ENCODE measurements at places on chromosomes 13 and 19.

- peak; percentile 49 for DNase-seq
These were observed 475 bp upstream of the ZC3H4 start for GRCh38 chr19:47113850-47114651.

DNA sequence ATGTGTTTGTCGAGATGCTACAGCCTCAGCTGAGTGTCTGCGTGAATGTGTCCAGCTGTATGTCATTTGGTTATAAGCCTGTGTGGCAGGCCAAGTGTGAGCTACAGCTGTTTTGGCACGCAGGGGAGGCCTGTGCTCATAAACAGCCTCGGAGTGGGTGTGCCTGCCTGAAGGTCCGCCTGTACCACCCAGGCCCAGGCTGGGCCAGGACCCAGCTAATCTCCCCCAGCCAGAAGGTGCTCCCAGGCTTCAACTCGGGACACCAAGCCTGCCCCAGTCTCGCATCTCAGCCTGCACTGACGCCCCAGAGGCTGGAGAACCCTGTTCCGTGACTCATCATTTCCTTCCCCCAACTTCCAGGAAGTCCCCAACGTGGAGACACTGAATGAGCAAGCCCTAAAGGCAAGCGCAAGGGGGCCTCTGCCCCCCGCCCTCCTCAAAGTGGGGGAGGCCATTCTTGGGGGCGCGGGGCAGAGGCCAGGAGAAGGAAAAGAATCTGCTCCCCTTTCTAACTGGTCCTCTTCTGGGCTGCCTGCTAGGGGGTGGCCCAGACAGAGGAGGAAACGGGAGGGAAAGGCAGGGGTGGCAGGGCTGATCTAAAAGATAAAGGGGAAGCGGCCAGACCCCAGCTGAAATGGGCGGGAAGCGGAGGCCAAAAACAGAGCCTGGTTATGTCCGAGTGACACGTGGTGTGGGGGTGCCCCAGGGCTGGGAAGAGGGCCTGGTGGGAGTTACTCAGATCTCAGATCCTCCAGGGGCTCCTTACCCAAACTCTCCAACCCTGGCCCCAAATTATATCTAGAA is 2.0 kb downstream of the SLC1A5 start:
- DNase-seq, result peak; percentile 16

DNA sequence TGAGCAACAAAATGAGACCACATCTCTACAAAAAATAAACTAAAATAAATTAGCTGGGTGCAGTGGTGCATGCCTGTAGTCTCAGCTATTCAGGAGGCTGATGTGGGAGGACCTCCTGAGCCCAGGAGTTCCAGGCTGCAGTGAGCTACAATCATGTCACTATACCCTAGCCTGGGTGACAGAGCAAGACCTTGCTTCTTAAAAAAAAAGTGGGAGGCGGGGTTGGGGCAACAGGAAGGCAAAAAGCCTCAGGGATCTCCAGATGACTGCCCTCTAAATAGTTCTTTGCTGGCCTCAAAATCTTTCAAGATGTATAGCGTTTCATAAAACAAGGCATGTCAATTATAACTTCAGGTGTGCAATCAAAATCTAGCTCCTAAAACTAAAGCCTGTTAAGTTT is 18.5 kb downstream of the CEACAM8 start:
- no peak for DNase-seq

DNA sequence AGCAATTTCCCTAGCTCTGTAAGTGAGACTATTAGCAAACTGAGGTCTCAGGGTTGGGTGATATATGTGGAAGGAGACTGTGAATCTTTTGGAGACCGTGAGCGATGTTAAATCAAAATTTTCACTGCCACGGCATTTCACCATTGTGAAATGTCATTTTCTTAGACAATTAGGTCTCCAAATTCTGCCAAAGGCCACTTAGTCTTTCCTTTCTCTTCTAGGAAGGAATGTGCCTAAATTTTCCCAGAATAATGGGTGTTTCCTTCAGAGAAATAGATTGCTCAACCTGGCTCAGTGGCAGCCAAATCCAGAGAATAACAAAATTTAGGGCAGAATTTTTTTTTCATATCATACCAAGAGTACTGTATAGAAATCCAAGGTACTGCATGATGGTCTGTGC is 64.5 kb upstream of the SCEL start:
- no peak for DNase-seq

DNA sequence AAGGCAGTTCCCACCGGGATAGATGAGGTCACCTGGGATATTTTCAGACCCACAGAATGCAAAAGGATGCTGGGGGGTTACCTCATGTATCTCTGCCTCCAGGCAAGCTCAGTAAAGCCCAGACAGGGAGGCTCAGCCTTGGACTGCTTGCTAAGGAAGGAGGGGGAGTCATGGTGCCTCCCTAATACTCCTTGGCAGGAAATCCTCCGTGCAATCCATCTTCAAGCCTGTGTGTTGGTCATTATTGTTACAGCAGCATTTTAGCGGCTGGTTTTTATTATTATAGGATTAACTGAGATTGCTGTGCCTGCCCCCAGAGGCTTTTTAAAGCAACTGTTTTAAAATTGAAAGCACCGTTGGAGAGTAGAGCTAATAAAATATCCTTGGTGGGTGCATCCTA is 188.5 kb upstream of the UBL3 start:
- no peak for DNase-seq

DNA sequence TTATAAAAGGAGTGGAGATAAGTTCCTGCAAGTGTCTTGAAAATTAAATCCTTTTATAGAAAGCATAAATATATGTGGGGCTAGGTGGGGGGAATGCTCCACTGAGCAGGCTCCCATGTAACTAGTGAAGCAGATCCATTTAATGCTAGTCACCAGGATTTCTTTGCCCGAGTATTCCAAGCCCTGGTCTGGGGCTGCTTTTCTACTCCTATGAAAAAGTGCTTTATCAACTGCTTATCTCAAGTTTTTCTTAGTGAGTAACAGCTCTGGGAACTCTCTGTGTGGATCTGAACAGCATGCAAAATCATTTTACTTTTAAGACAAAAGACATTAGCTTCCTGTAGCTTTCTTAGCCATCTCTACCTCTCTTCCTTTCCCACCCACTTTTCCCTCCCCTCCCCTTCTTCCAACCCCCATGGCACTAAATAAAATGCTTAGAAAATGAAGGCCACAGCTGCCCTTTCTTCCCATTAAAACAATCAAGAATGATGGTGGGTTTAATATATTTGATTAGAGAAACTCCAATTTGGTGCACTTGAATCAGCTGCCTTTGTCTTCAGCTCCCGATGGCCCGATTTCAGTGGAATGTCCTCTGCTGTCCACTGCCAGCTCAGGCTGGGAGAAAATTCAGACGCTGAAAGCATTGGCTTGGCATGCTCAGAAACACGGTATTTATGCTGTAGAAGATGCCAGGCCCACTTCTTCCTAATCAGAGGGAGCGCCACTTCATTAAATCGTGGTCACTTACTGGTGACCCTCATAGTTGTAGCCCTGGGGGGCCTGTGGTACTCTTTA is 475.1 kb downstream of the FOXO1 start:
- no peak for DNase-seq

GRCh38 chr19:15669891-15670290 is 3.0 kb upstream of the CYP4F12 start:
- no peak for DNase-seq

- DNase-seq, result no peak
These were observed 17.9 kb downstream of the TFDP1 start for GRCh38 chr13:113602291-113602988.

DNA sequence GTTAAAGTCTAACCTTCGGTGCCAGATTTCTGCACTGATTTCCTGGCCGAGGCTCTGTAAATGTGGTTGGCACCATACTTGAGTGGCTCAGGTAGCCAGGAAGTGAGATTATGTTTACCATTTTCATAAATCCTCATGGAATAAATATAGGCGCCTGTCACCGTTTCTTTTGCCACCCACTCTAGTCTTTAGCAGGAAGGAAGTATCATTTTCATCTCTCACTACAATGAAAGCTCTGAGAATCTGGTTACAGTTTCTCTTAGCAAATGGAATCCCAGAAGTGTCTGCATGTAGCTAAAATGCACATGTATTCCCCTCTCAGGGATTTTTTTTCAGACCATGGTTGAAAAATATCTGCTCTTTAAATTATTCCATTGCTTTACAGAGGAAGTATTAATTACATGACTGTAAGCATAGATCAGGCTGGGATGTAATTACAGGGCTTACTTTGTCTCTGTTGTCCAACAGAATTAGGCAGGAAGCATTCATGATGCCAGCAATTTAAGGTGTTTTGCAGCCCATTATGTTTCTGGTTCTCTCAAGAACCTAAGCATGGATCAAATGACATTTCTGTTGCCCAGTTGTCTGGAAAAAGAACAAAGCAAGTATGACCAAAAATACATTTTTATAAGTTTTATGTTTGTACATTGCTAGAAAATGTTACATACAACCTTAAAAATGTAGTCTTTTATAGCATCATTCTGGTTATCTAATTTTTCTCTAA is 221.7 kb upstream of the SPRY2 start:
- DNase-seq, result no peak

DNA sequence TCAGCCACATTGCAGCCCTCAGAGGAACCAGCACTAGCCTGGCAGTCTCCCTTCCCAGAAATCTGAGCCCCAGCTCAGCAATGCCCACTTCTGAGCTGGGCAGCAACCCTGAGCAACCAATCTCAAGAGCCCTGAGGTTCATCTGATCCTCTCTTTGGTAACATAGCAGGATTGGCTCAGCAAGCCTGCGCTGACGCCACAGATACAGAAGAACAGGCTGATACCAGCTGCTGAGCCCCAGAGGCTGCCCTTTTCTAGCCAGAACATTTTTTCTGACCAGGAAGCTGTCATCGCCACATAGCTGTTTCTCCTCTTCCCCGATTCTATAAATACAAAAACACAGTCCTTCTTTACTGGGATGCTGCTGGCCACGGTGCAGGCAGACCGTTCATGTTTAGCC is 59.8 kb downstream of the TRPM4 start:
- no peak for DNase-seq

- no peak for DNase-seq
These were observed 11.4 kb downstream of the TPGS1 start for GRCh38 chr19:518598-519231.

- no peak for DNase-seq
These were observed 66.7 kb downstream of the LHFPL6 start for GRCh38 chr13:39536274-39536673.

DNA sequence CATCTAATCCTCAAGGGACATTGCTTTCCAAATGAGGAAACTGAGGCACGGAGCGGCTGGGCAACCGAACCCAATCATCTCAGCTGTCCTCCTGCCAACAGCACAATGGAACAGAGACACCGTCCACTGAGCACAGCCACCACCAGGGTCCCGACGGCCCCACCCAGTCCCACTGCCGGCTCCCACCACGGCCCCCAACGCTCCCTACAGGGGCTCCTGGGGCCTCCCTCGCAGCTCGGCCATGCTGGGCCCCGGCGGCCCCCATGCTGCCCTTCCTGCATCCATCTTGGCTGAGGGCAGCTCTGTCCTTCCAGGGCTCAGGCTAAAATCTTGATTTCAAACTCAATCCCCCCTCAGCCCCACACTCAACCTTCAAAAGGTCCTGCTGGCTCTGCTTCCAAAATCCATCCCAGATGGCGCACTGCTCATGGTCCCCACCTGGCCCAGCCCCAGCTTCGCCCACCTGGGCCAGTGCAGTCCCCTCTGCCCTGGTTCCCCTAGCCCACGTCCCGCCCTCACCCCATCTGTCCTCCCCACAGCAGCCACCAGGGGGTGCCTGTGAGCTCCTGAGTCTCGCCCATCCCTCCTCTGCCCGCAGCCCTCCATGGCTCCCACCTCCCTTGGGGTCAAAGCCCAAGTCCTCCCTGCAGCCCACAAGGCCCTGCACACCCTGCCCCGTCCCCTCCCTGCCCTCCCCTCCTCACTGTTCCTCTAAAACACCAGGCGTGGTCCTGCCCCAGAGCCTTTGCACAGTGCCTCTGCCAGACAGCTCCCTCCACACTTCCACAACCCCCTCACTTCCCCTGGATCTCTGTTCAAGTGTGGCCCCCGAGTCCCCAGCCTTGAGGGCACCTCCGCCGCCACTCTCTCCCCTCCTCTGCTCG is 7.9 kb downstream of the PIP5K1C start:
- DNase-seq, result no peak

- no peak for DNase-seq
These were observed 18.2 kb downstream of the UPF1 start for GRCh38 chr19:18849838-18850400.

DNA sequence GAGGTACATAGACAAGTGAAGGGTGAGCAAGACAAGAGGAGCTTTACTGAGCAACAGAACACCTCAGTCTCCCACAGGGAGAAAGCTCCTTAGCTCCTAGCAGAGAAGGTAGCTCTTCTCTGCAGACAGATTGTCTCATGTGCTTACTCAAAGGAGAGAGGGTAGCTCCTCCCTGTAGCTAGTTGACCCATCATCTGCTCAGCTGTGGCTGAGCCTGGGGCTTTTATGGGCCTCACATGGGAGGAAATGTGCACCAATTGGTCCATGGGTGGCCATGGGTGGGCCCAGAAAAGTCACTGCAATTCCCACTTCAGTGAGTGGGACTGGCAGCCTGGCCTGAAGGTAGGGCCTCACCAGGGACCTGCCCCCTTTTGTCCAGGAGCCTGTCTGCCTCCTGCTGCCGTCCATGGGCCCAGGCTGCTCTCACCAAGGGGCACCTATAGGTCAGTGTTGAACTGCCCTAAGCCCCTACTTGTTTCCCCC is 246.2 kb downstream of the GPC6 start:
- DNase-seq, result no peak

DNA sequence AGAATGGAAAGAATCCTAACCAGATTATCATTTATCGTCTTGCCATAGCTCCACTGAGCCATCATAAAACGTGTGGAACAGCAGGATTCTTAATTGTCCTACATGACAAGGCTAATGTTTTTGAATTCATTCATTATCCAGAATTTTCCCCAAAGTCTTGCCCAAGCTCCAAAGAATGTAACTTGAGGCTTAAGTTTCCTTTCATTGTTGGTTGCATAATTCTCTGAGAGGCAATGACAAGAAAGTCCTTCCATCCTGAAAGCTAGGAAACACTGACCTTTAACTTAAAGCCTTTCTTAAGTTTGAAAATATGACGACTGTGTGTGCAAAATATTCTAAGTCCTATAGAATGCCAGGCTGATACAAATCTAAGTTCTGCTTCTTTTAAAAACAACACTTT is 546.1 kb downstream of the SUCLA2 start:
- DNase-seq, result no peak

DNA sequence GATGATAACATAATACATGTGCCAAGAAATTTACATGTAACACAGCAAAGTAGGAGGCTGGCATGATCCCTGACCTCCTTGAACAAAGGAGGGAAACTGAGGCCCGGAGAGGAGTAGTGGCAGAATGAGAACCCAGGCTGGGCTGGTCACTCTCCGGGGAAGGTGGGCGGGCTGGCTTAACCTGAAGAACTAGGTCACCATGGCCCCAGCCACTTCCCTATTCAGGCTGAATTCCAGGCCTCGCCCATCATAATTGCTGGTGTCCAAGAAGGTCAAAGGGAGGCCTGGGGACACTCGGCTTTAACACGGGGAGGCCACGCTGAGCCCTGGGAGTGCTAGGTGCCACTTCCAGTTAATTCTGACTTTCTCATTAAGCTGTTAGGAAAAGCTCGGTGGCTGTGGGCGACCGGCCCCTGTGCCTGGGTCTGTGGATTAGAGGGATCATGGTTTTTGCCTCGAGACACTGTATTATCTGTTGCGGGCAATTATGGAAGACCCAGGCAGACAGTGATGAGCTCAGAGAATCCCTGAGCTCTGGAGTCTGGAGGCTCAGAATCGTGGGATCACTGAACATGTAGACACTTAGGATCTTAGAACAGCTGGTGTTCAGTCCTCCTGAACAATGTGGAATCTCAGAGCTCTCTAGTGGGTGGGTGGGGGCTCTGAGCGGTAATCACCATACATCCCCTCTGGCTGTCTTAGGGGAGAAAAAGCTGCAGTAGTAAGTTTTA is 5.0 kb upstream of the TINCR start:
- DNase-seq, result no peak

- DNase-seq, result peak; percentile 39
These were observed 45.5 kb downstream of the IER2 start for GRCh38 chr19:13195678-13196077.

GRCh38 chr13:77784515-77784914 is 87.0 kb downstream of the SLAIN1 start:
- peak; percentile 50 for DNase-seq

Data from NCI-H1417 (cell line).